GM12891 (cell line): ENCODE measurements at places on chromosomes 3 and 15.
A peak's percentile ranks its signal among the peaks of the same experiment; 100 is the strongest.

DNA sequence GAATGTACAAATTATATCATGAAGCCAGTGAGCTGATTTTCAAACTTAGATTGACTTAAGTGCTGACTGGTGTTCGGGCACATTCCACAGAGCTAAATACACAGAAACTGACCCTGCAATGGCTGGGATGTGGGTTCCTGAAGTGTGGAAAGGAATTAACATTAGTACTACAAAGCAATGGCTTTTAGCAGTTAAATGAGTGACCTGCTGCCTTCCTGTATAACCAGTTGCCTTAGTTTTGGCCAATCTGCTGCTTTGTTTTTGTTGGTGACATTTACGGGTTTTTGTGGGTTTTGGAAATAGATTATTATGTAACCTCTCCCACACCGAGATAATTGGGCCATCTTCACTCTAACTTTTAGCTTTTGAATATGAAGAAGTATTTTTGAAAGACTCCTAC is 2.4 kb upstream of the SKIC8 start:
- no peak for DNase-seq

GRCh38 chr3:148727231-148727630 is 29.5 kb downstream of the AGTR1 start:
- DNase-seq, result peak; percentile 11

- no peak for DNase-seq
These were observed 6.8 kb upstream of the MFSD1 start for GRCh38 chr3:158794936-158795518.

- no peak for DNase-seq
These were observed 16.9 kb upstream of the UTS2B start for GRCh38 chr3:191347228-191347627.

- no peak for DNase-seq
These were observed 27.0 kb downstream of the NSMCE3 start for GRCh38 chr15:29242456-29243242.

DNA sequence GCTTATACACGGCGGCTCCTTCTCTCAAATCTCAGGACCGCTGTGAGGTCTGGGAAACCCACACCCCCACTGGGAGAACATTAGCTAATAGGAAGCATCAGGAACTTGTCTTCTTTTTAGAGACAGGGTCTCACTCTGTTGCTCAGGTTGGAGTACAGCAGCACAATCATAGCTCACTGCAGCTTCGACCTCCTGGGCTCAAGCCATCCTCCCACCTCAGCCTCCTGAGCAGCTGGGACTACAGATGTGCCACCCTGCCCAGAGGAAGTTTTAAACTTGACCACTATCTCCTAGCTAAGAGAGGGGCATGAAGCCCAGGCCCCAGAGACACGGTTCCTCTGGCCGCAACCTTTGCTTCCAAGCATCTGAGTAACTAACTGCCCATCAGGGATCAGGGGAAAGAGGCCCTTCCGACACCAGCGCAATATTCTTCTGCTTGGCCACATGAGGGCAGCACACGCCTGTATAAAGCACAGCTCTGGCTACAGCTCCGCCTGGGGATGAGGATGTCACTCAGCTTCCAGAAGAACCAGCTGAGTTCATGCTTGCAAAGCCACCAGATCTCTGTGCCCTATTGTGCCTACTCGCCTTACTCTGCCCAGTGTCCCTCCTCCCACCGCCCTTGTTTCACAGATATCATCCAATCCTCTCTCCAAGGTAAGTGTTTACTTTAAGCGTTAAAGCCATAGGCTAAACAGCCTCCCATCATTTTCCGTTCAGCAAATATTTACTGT is 57.6 kb upstream of the SLC6A11 start:
- DNase-seq, result peak; percentile 61

- no peak for DNase-seq
These were observed 75.7 kb upstream of the EOMES start for GRCh38 chr3:27797773-27798172.

DNA sequence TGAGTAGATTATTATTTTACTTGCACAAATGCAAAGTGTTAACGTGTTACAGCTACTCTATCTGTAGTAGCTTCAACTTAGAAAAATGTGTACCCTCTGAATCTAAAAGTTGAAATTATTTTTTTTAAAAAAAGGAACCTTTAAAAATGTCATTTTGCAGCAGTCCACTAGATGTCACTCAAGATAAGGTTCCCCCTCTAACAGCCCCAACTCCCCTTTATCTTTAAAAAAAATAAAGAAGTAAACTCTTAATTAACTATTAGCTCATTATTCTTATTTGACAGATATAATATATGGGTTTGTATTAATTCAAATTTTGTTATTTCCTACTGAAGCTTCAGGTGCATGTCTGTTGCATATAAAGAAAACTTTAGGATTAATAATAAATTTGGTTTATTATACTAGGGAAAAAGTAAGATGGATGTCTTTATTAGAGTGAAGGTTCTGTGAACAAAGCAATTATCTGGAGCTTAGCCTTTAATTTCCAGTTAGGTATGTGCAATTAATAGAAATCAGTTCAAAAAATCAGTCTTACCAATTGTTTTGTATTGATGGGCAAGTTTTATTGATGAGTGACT is 288.5 kb downstream of the VGLL3 start:
- no peak for DNase-seq

- no peak for DNase-seq
These were observed 56.0 kb upstream of the SNRPN start for GRCh38 chr15:24898715-24899272.

GRCh38 chr3:29514170-29514569 is 233.3 kb downstream of the RBMS3 start:
- no peak for DNase-seq

- no peak for DNase-seq
These were observed 1.1 kb downstream of the MESP2 start for GRCh38 chr15:89777073-89777751.
